ENCODE measurements at places on chromosomes 16 and 17. TPM values are rescaled to one million over a fixed set of nuclear protein-coding genes. Genes with fewer than 3 reads are reported as not detected.

- no peaks in the 10 kb centered on the region for H3K27me3 ChIP-seq
- peaks cover 6% of the 10 kb centered on the region for H3K4me1 ChIP-seq
- no peak overlapping the region for H3K27ac ChIP-seq
- H3K4me3 ChIP-seq, result no peak overlapping the region
- peaks cover 31% of the 10 kb centered on the region for H3K36me3 ChIP-seq
- DNase-seq, result peak; percentile 72
Observed at GRCh38 chr16:15682105-15682570, 32.1 kb downstream of the NDE1 start.

Gene GNPTG
- 17.3 TPM for total RNA-seq

GRCh38 chr17:68542698-68543463 is 30.7 kb downstream of the PRKAR1A start:
- no peak for DNase-seq
- no peak overlapping the region for H3K27ac ChIP-seq
- H3K27me3 ChIP-seq, result no peaks in the 10 kb centered on the region
- peaks cover 2% of the 10 kb centered on the region for H3K36me3 ChIP-seq
- H3K4me3 ChIP-seq, result no peak overlapping the region

DNA sequence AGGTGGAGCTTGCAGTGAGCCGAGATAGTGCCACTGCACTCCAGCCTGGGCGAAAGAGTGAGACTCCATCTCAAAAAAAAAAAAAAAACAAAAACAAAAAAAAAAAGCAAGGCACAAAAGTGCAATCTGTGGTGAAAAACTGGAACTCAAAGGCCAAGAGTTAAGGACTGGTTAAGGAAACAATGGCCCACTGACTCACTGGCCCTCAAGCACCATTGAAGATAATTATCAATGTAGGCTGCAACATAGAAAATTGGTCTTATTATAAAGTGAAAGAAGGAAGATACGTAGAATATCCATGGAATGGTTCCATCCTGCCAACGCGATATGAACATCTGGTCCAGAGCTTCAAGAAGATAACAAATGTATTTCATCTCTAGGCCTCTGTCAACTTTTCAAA is 444.2 kb downstream of the SOX9 start:
- no peaks in the 10 kb centered on the region for H3K4me1 ChIP-seq
- H3K36me3 ChIP-seq, result no peaks in the 10 kb centered on the region
- H3K4me3 ChIP-seq, result no peak overlapping the region

GRCh38 chr16:12390644-12391043 is 413.0 kb downstream of the CPPED1 start:
- no peaks in the 10 kb centered on the region for H3K4me1 ChIP-seq
- H3K36me3 ChIP-seq, result no peaks in the 10 kb centered on the region
- no peak overlapping the region for H3K27ac ChIP-seq
- no peaks in the 10 kb centered on the region for H3K27me3 ChIP-seq

DNA sequence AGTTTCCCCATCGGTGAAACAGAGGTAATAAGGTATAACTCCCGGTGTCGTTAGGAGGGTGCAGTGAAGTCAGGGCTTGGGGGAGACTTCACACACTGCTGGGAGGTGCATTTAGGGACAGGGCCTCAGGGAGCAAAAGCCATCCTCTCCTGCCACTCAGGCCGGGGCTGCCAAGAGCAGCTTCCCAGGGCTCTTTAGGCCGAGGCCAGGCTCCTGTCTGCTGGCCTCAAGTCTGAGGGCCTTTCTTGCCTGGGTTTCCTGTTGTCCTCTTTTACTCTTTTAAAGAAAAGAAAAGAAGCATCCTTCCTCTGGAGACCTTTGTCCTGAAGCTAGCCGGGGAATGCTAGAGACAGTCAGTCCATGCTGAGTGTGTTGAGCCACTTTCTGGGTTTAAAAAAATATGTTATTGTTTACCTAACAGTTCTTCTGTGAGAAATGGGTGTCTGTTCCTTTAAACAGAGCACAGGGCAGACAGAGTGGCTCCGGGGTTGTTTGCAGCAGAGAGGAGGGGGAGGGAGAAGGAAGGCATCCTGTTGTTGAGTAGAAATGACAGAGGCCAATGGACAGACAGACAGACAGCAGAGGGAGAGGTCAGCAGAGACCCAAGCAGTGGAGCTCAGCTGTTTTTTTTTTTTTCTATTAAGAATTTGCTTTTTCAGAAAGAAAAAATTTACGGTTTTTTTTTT is 79.1 kb downstream of the C17orf67 start:
- DNase-seq, result peak; percentile 53
- H3K4me1 ChIP-seq, result peaks cover 33% of the 10 kb centered on the region
- no peak overlapping the region for H3K27ac ChIP-seq
- no peak overlapping the region for H3K4me3 ChIP-seq
- H3K27me3 ChIP-seq, result no peaks in the 10 kb centered on the region

- H3K4me3 ChIP-seq, result no peak overlapping the region
- no peaks in the 10 kb centered on the region for H3K4me1 ChIP-seq
- H3K27ac ChIP-seq, result no peak overlapping the region
- no peak for DNase-seq
- no peaks in the 10 kb centered on the region for H3K27me3 ChIP-seq
Observed at GRCh38 chr16:46612121-46612520, 9.1 kb downstream of the SHCBP1 start.

- H3K27me3 ChIP-seq, result no peaks in the 10 kb centered on the region
- DNase-seq, result no peak
- no peak overlapping the region for H3K4me3 ChIP-seq
- H3K36me3 ChIP-seq, result no peaks in the 10 kb centered on the region
Observed at GRCh38 chr17:61247439-61247838, 152.2 kb upstream of the TBX2 start.

DNA sequence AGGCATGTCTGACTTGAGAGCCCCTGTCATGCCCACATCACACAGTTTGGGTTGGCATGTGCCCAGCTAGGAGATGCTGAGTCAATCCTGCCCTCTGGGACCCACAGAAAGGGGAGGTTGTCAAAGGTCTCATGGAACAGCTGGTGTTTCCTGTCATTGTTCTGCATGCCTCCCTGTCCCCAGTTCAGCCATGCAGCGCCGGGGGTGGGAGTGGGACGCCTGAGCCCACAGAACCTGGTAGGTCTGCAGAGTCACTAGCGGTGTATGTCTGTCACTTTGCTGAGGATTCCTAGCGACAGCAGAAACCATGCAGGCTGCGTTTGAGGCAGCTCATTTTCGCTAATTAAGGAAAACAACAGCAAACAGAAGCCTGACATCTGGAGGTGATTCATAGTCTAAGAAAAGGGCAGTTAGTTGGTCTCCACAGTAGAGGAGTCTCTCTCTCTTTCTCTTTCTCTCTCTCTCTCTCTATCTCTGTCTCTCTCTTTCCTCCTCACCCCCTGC is 19.6 kb upstream of the CCL1 start:
- H3K4me3 ChIP-seq, result no peak overlapping the region
- H3K27ac ChIP-seq, result no peak overlapping the region
- H3K4me1 ChIP-seq, result peaks cover 21% of the 10 kb centered on the region
- peak; percentile 64 for DNase-seq

Gene PABPN1L
- not detected for total RNA-seq

DNA sequence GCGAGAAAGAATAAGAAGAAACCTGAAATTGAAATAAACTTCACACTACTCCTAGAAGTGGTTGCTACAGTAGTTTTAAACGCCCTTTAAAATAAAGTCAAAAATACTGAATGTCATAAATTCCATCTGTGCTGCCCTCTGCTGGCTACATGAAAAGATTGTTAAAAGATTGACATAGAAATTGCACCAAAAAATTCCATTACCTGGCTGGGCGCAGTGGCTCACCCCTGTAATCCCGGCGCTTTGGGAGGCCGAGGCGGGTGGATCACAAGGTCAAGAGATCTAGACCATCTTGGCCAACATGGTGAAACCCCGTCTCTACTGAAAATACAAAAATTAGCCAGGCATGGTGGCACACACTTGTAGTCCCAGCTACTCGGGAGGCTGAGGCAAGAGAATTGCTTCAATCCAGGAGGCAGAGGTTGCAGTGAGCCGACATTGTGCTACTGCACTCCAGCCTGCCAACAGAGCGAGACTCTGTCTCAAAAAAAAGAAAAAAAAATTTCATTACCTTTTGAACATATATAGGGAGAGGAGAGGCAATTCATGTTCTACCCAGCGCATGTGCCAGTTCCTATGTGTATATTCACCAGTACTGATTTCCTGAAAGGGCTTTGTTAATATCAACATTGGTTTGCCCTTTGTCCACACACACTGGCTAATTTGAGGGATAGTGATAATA is 36.5 kb downstream of the CYTH1 start:
- peak overlapping the region; percentile 8 for H3K4me3 ChIP-seq
- H3K4me1 ChIP-seq, result peaks cover 91% of the 10 kb centered on the region
- H3K27ac ChIP-seq, result peak overlapping the region; percentile 95
- H3K27me3 ChIP-seq, result no peaks in the 10 kb centered on the region
- peaks cover 7% of the 10 kb centered on the region for H3K36me3 ChIP-seq
- peak; percentile 72 for DNase-seq

DNA sequence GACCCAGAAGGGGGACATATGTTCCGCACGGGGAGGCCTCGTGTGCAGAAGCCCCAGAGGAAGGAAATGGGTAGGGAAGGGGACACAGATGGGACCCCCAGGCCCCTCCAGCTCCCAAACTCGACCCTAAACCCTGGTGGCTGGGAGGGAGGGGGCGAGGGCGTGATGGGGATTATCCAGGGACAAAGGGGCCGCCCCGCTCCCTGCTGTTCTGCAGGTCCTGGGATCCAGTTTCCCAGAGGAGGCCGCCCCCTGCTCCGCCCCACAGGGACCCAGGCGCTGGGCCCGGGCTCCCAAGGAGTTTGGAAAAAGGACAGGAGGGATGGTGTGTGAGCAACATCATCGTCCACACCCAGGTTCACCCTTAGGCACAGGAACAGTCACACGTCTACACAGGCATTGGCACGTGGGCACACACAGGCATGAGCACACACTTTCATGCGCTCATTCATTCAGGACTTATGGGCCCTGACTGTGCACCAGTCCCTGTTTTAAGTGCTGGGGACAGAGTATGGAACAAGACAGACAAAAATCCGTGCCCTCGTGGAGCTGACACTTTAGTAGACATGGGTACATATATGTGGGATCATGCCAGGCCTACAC is 12.8 kb upstream of the FBXL19 start:
- no peak for DNase-seq
- H3K4me1 ChIP-seq, result peaks cover 10% of the 10 kb centered on the region
- H3K4me3 ChIP-seq, result no peak overlapping the region
- H3K36me3 ChIP-seq, result no peaks in the 10 kb centered on the region
- H3K27me3 ChIP-seq, result no peaks in the 10 kb centered on the region

Gene PRR35
- not detected for total RNA-seq

Gene KRTAP4-5
- total RNA-seq, result not detected

DNA sequence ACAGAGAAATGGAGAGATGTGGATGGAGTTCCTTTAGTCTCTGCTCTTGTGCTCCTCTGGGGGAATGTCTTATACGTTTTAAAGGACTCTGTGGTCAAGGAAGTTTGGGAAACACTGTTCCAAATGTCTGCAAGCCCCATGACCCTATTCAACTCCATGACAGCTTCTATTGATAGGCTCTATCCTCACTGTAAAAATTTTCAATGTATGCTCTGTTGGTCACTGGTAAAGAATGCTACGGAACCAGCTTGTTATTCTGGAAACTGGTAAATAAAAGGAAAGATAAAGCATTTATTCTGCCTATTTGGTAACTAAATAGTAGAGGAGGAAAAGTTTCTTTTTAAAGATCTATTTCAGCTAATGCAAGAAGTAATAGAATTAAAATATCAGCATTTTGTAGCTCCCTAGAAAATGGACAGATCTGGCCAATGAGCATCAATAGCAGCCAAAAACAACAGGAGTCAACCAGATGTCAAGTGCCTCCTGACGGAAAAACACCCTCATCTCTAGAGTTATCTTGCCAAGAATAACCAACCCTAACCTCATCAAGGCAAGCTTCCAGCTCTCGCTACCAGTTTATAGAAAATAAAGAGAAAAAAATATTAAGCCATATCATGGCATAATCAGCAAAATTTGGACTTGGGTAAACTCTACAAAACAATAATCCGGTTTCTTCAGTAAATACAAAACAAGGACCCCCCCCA is 16.1 kb downstream of the GDE1 start:
- no peak overlapping the region for H3K27ac ChIP-seq
- H3K27me3 ChIP-seq, result no peaks in the 10 kb centered on the region
- no peak for DNase-seq
- H3K4me3 ChIP-seq, result no peak overlapping the region
- H3K4me1 ChIP-seq, result no peaks in the 10 kb centered on the region

GRCh38 chr16:56401482-56401881 is 23.9 kb downstream of the AMFR start:
- no peak for DNase-seq
- no peak overlapping the region for H3K4me3 ChIP-seq
- no peaks in the 10 kb centered on the region for H3K27me3 ChIP-seq
- no peaks in the 10 kb centered on the region for H3K4me1 ChIP-seq
- no peak overlapping the region for H3K27ac ChIP-seq

DNA sequence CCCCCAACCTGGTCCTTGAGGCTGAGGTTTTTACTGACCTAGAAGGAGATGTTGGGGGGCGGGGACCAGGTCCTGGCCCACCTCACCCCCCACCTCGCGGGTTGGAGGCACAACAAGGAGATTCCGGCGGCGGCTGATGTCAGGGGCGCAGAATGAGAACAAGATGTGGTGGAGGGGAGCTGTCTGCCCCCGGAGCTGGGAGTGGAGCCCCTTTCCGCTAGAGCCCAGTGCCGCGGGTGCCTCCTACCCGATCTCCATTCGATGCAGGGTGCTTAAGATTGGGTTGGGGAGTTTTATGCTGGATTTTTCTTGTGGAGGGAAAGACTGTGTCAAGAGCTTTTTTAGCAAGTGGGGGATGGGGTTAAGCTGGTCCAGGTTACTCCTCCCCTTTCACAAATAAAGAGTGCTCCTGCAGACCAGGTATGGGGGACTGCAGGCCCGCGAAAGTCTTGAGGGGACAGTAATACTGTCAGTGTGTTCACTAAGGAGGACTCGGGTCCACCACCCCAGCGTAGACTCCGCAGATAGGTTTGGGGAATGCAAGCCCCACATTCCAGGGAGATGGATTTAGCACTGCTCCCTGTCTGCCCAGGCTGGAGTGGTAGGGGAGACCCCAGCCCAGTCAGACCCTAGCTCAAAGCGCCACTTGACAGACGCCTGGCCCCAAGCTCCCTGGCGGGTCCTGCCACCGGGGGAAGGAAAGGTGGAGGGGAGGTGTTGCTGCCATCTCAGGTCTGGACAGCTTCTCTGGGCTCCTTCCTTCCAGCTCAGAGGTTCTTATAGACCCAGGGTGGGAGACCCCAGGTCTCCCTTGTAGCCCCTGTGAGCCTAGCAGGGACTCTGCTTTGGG is 2.0 kb downstream of the CACNA1G start:
- H3K4me1 ChIP-seq, result peaks cover 27% of the 10 kb centered on the region
- DNase-seq, result no peak
- no peak overlapping the region for H3K27ac ChIP-seq
- H3K27me3 ChIP-seq, result peaks cover 59% of the 10 kb centered on the region
- H3K36me3 ChIP-seq, result no peaks in the 10 kb centered on the region

- H3K27me3 ChIP-seq, result no peaks in the 10 kb centered on the region
- peaks cover 50% of the 10 kb centered on the region for H3K4me1 ChIP-seq
- no peak overlapping the region for H3K4me3 ChIP-seq
- H3K36me3 ChIP-seq, result no peaks in the 10 kb centered on the region
Observed at GRCh38 chr16:81481207-81481821, 36.7 kb downstream of the CMIP start.

GRCh38 chr17:77365584-77366186 is 224.9 kb downstream of the SEC14L1 start:
- peak; percentile 34 for DNase-seq
- no peak overlapping the region for H3K4me3 ChIP-seq
- peaks cover 53% of the 10 kb centered on the region for H3K4me1 ChIP-seq
- no peaks in the 10 kb centered on the region for H3K27me3 ChIP-seq
- H3K36me3 ChIP-seq, result no peaks in the 10 kb centered on the region
